Activated CD4-positive, alpha-beta memory T cell treated with anti-CD3 and anti-CD28 coated beads for 36 hours (primary cell): ENCODE measurements at places on chromosomes 4 and X. TPM values are rescaled to one million over a fixed set of nuclear protein-coding genes. Genes with fewer than 3 reads are reported as not detected.

- H3K4me3 ChIP-seq, result no peak overlapping the region
- DNase-seq, result no peak
- no peak overlapping the region for H3K27ac ChIP-seq
- H3K27me3 ChIP-seq, result no peaks in the 10 kb centered on the region
- H3K4me1 ChIP-seq, result peaks cover 27% of the 10 kb centered on the region
Observed at GRCh38 chrX:106481341-106481740, 130.4 kb upstream of the RADX start.

DNA sequence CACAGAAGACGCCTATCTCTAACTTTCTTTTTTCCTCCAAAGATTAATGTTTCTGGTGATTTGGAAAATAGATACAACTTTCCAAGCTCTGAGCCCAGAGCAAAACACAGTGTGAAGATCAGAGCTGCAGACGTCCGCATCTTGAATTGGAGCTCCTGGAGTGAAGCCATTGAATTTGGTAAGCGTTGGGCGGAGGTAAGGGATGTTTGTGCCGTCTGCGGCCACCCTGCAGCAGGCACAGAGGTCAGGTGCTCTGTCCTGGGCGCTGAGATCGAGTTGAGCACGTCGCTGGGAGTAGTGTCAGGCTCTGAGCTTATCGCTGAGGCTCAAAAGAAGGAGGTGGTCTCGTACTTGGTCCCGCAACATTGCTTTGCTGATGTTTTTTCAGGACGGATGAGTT lies 31.8 kb downstream of the CSF2RA start:
- no peaks in the 10 kb centered on the region for H3K27me3 ChIP-seq
- H3K36me3 ChIP-seq, result no peaks in the 10 kb centered on the region
- no peak for DNase-seq
- no peak overlapping the region for H3K4me3 ChIP-seq
- no peak overlapping the region for H3K27ac ChIP-seq

DNA sequence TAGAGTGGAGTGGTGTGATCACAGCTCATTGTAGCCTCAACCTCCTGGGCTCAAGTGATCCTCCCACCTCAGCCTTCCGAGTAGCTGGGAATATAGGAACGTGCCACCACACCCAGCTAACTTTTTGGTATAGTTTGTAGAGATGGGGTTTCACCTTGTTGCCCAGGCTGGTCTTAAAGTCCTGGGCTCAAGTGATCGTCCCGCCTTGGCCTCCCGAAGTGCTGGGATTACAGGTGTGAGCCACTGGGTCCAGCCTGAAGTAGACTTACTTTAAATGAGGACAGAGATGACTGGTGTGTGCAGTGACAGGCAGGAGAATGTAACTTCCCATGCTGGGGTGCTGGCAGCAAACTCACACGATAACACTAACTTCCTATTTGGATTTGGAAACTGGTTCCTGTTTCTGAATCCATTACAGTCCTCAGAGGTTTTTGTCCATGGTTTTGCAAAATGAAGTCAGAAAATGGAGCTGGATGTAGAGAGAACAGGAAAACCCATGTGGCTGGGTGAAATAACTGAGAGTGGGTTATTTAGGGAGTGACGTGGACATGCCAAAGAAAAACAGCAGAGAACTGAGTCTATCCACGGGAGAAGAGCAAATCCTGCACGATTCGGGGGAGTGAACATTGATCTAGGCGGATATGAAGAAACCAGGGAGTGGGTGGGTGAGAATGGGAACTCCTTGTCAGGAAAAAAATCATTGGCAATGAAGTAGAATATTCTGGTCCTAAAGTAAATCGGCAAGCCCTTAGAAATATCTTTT lies 95.6 kb downstream of the GATB start:
- no peak for DNase-seq
- H3K4me1 ChIP-seq, result no peaks in the 10 kb centered on the region
- H3K27me3 ChIP-seq, result no peaks in the 10 kb centered on the region
- H3K27ac ChIP-seq, result no peak overlapping the region
- H3K36me3 ChIP-seq, result no peaks in the 10 kb centered on the region
- H3K4me3 ChIP-seq, result no peak overlapping the region

DNA sequence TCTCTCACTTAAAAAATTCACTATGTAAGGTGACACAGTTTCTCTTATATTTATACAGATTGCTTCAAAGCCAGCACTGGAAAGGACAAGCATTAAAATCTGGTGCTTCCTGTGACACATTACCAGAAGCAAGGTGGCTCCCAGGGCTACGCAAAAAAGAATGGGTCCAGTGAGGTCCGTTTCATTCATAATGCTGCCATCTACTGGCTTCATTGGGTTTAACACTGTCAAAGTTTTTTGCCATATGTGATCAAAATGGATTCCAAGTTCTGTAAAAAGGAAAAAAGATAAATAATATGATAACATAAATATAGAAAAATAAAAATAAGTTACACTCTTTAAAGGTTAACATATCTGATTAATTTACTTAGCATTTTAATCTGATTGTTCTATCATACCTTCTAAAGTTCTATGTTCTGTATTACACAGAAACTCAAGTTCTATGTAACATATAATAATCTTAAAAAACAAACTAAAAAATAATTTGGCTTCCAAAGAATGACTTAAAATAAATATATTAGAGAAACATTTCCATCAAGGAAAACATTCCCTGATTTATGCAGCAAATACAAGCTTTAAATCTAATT lies 22.1 kb downstream of the YIPF7 start:
- peaks cover 1% of the 10 kb centered on the region for H3K4me1 ChIP-seq
- H3K27me3 ChIP-seq, result no peaks in the 10 kb centered on the region
- H3K4me3 ChIP-seq, result no peak overlapping the region
- no peak overlapping the region for H3K27ac ChIP-seq
- peak; percentile 42 for DNase-seq

GRCh38 chrX:46333550-46333949 lies 211.7 kb downstream of the ZNF674 start:
- H3K36me3 ChIP-seq, result no peaks in the 10 kb centered on the region
- no peak overlapping the region for H3K4me3 ChIP-seq
- no peak overlapping the region for H3K27ac ChIP-seq
- peaks cover 3% of the 10 kb centered on the region for H3K4me1 ChIP-seq

DNA sequence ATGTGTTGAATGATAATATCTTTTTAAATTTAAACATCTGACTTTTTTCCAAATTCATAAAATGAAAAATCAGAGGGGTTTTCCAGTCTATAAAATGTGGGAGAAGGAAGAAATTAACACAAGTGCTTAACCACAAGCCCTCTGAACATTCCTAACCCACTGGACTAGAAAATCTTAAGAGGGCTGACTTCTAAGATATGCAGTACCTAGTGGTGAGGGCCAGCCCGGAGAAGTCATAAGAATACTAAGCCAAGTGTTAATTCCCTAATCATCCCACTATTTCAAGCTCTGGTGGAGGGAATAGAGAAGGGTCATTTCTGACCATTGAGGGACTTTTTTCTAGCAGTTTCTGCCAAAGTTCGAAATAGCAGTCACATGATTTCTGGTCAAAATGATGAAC lies 86.9 kb upstream of the NEIL3 start:
- H3K36me3 ChIP-seq, result no peaks in the 10 kb centered on the region
- no peak overlapping the region for H3K4me3 ChIP-seq
- DNase-seq, result no peak
- peaks cover 1% of the 10 kb centered on the region for H3K27me3 ChIP-seq

GRCh38 chrX:24245202-24245601 lies 68.7 kb downstream of the SUPT20HL2 start:
- H3K4me3 ChIP-seq, result no peak overlapping the region
- H3K27ac ChIP-seq, result no peak overlapping the region
- no peak for DNase-seq
- peaks cover 11% of the 10 kb centered on the region for H3K4me1 ChIP-seq
- no peaks in the 10 kb centered on the region for H3K36me3 ChIP-seq

DNA sequence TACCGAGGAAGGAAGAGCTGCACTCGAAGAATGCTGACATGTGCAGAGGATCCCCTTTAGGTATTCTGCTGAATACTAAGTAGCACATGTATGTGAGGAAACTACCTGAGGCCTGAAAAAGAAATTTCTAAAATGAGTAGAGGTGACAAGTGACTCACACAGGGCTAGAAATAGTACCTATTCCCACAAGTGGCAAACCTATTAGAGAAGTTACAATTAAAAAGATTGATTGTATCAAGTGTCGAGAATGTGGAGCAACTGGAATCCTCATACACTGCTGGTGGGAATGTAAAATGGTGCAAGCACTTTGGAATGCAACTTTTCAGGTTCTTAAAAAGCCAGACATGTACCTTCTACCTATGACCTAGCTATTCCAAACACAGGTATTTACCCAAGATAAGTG lies 47.4 kb downstream of the CCSER1 start:
- no peak for DNase-seq
- H3K4me1 ChIP-seq, result no peaks in the 10 kb centered on the region
- no peaks in the 10 kb centered on the region for H3K36me3 ChIP-seq
- no peak overlapping the region for H3K27ac ChIP-seq
- peaks cover 4% of the 10 kb centered on the region for H3K27me3 ChIP-seq
- no peak overlapping the region for H3K4me3 ChIP-seq

GRCh38 chr4:31009926-31010325 lies 289.8 kb downstream of the PCDH7 start:
- no peak overlapping the region for H3K4me3 ChIP-seq
- H3K36me3 ChIP-seq, result no peaks in the 10 kb centered on the region
- H3K27ac ChIP-seq, result no peak overlapping the region
- H3K27me3 ChIP-seq, result no peaks in the 10 kb centered on the region
- DNase-seq, result no peak
- no peaks in the 10 kb centered on the region for H3K4me1 ChIP-seq

DNA sequence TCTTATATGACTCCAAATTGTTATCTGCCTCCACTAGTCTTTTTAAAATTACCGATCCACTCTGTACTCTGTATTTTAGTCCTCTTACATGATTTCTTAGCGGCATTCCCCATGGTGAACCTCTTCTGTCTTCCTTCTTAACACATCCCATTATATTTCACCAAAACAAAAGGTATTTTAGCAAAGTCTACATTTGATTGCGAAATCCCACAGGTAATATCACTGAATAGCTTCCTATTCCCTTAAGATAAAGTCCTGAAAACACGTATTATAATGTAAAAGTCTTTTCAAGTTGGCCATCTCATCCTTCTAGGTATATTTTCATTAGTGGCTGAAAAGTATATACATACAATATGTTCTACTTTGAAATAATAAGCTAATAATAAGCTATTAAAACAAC lies 2016.0 kb upstream of the IGFBP7 start:
- H3K4me1 ChIP-seq, result no peaks in the 10 kb centered on the region
- H3K27me3 ChIP-seq, result no peaks in the 10 kb centered on the region
- H3K27ac ChIP-seq, result no peak overlapping the region
- H3K36me3 ChIP-seq, result no peaks in the 10 kb centered on the region
- H3K4me3 ChIP-seq, result no peak overlapping the region

DNA sequence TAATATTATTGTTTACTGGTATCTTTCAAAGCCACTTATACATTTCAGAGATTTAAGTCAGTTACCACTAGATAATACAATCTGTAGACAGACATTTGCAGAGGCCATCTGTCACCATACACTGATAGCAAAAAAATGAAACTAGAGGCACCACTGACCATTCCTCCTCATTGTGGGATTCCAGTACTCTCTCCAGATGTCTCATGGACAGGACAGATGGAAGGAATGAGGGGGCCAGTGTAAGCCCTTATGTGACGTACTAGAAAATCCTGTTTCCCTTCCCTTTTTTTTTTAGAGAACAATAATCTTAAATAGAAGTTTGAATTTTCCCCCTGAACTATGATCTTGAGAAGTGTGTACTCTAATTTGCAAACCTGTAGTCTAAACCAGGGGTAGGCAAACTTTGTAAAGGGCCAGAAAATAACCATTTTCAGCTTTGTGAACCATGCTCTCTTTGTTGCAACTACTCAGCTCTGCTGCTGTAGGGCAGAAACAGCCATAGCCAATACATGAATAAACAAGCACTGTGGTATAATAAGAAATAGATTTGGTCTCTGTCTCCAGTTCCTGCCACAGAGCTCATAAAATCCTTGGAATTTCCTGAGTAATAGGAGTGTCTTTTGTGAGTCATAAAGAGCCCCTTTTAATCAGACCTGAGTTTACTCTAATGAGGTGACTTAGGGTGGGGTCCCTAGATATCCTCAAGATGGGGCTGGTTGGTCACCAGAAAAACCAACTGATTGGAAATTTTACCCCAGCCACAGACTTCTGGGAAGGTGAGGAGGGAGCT lies 90.4 kb downstream of the MOSPD2 start:
- no peak for DNase-seq
- no peaks in the 10 kb centered on the region for H3K27me3 ChIP-seq
- no peak overlapping the region for H3K4me3 ChIP-seq
- no peaks in the 10 kb centered on the region for H3K4me1 ChIP-seq
- no peaks in the 10 kb centered on the region for H3K36me3 ChIP-seq

GRCh38 chrX:156000361-156000926 lies 2.9 kb downstream of the IL9R start:
- no peaks in the 10 kb centered on the region for H3K27me3 ChIP-seq
- no peak for DNase-seq
- H3K4me1 ChIP-seq, result peaks cover 40% of the 10 kb centered on the region
- no peak overlapping the region for H3K27ac ChIP-seq
- H3K4me3 ChIP-seq, result no peak overlapping the region

DNA sequence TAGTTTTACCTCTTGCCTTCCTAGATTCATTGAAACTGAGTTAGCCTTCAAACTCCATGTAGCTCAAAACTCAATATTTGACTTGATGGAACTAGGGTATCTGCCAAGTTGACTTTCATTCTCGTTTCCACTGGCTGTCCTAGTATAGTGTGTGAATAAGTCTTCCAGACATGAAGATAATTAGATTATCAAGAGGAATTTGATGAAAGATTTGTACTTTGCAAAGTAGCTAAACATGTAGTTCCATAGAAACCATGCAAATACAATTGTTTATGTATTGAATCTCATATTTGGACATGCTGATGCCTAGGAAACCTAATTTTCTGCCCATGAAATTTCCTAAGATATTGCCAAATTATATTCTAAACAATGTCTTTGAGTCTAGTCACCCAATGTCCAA lies 297.5 kb downstream of the ARHGAP24 start:
- no peaks in the 10 kb centered on the region for H3K4me1 ChIP-seq
- H3K27me3 ChIP-seq, result no peaks in the 10 kb centered on the region
- no peaks in the 10 kb centered on the region for H3K36me3 ChIP-seq
- no peak overlapping the region for H3K27ac ChIP-seq

DNA sequence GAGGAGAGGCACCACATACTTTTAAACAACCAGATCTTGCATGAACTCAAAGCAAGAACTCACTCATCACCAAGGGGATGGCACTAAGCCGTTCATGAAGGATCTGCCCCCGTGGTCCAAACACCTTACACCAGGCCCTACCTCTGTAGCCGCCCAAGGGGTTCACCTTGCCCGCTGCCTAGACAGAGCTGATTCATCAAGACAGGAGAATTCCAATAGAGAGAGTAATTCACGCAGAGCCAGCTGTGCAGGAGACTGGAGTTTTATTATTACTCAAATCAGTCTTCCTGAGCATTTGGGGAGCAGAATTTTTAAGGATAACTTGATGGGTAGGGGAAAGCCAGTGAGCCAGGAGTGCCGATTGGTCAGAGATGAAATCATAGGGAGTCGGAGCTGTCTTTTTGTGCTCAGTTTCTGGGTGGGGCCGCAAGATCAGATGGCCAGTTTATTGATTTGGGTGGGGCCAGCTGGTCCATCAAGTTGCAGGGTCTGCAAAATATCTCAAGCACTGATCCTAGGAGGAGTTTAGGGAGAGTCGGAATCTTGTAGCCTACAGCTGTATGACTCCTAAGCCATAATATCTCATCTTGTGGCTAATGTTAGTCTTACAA lies 364.7 kb downstream of the PCDH7 start:
- no peak overlapping the region for H3K4me3 ChIP-seq
- H3K36me3 ChIP-seq, result no peaks in the 10 kb centered on the region
- H3K4me1 ChIP-seq, result no peaks in the 10 kb centered on the region
- no peak for DNase-seq
- no peak overlapping the region for H3K27ac ChIP-seq

The GATA1 gene
- not detected for total RNA-seq

The ACOX3 gene
- 42.3 TPM for total RNA-seq

The ARHGAP36 gene
- total RNA-seq, result not detected

The TCP11X2 gene
- not detected for total RNA-seq

The BEX4 gene
- 11.5 TPM for total RNA-seq

The VCX3A gene
- not detected for total RNA-seq

The QRFPR gene
- not detected for total RNA-seq

The HSFX3 gene
- not detected for total RNA-seq

The HSFX4 gene
- not detected for total RNA-seq
